ENCODE measurements at places on chromosomes 2 and 18.

DNA sequence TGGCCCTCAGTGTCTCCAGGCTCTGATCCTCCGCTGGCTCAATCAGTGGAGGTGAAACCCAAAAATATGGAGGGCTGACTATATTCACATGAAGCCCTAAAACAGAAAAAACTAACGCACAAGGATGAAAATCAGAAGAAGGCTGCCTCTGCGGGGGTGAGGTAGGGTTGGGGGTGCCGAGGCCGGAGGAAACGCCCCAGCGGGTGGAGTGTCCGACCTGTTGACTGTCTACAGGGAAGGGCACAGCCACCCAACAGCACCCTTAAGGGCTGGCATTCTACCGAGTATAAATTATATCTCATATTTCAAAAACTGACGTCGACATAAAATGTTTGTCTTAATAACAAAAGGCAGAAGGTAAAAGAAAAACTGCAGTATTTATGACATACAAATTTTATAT, 223.5 kb downstream of the HDAC4 start:
- DNase-seq = no peak

- DNase-seq = no peak
Measured at GRCh38 chr2:14120376-14120775, 512.1 kb upstream of the LRATD1 start.

DNA sequence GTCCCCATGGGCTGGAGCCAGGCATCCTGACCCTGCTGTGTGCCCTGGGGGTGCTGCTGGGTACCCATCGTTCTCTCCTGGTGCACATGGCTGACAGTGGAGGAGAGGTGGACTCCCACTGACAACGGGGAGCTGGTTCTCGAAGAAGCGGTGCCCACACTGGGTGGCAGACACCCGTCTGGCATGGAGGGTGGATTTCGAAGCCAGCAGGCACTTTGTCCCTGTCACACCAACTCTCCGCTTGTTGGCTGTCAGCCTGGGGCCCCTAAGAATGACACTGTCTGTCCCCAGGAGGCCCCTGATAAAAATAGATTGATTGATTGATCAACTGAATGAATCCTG, 55.4 kb downstream of the RTP5 start:
- no peak for DNase-seq

DNA sequence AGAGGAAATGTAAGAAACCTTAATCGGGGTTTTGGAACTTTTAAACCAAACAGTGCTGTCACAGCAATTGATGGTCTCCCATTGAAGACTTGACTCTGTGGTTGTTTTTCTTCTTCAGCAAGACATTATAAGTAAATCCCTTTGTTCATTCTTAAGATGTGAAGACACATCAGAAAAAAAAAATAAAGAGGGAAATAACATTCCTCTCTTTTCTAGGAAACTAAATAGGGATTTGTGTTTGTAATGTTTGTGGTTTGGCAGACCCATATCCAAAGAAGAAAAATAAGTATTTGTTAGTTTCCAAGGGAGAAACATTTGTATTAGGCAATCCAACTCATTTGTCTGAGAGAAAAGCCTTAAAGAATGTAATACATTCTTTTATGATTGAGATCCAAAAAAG, 359.9 kb downstream of the DSC3 start:
- no peak for DNase-seq

GRCh38 chr18:9914334-9914583, 443 bp downstream of the VAPA start:
- no peak for DNase-seq

Measured in vagina (tissue), 2 donors.